ENCODE measurements at places on chromosomes 13 and 19.

GRCh38 chr13:75445717-75446499 is 36.1 kb downstream of the TBC1D4 start:
- no peak for DNase-seq

DNA sequence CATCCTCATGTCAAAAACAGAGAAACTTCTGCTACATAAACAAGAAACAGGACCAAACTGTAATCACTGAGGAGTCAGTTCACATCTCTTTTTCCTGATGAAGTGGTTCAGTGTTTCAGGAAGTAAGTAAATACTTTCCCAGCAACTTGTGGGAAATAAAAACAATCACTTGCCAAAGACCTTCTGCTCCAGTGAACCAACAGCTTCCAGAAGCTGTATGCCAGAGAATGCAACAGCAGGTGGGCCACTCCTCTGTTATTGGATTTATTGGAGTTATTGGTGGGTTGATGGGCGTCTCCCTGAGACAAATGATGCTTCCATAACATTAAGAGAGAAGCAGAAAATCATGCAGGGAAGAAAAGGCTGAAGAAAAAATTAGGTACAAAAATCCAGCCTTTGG is 9.9 kb downstream of the SLC6A16 start:
- DNase-seq: no peak

DNA sequence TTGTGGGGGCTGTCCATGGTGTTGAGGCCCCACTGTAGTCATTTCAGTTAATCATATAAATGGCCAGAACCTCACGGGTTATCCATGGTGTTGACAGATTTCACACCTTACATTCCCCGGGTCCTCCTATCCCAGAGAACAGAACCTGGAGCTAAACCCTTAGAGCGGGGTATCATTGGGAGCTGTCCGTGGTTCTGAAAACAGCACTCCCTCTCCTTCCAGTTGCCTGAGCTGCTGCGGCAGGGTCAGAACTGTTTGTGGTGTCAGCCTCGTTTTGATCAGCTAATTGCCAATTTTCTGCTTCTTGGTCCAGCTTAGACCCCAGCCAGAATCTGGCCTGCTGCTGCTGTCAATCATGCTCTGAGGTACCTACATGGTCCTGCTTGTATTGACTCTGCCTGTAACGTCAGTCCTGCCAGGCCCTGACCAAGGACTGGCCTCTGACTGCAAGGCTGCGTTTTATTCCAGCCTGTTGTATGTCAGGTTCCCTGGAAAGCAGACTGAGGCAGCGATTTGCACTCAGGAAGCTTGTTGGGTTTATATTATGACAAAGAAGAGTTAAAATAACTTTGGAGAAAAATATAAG is 55.8 kb upstream of the KCTD15 start:
- DNase-seq: no peak

DNA sequence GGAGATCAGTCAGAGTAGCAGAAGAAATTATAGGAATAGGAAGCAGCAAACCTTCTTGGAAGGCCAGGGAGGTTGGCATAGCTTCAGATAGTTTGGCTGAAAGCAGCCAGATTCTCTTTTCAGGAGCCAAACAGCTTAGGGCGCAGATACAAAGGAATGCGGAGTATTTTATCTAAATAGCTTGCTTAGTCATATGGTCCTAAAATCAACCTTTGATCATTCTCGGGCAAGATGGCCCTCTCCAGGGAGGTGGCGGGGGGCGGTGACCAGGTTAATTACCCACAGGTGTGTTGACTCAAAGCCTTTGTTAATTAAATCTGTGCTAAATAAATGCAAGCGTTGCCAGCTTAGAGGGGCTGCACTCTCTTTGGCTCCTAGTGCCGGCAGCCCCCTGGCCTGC is 12.5 kb upstream of the NCR1 start:
- DNase-seq: no peak

- no peak for DNase-seq
These were observed 134.3 kb upstream of the MYO16 start for GRCh38 chr13:108494991-108495645.

DNA sequence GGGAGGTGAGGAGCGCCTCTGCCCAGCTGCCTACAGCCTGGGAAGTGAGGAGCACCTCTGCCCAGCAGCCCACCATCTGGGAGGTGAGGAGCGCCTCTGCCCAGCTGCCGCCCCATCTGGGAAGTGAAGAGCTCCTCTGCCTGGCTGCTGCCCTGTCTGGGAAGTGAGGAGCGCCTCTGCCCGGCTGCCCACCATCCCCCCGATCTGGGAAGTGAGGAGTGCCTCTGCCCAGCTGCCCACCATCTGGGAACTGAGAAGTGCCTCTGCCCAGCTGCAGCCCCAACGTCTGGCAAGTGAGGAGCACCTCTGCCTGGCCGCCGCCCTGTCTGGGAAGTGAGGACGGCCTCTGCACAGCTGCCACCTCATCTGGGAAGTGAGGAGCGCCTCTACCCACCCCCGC is 64.3 kb downstream of the ZNF708 start:
- no peak for DNase-seq

DNA sequence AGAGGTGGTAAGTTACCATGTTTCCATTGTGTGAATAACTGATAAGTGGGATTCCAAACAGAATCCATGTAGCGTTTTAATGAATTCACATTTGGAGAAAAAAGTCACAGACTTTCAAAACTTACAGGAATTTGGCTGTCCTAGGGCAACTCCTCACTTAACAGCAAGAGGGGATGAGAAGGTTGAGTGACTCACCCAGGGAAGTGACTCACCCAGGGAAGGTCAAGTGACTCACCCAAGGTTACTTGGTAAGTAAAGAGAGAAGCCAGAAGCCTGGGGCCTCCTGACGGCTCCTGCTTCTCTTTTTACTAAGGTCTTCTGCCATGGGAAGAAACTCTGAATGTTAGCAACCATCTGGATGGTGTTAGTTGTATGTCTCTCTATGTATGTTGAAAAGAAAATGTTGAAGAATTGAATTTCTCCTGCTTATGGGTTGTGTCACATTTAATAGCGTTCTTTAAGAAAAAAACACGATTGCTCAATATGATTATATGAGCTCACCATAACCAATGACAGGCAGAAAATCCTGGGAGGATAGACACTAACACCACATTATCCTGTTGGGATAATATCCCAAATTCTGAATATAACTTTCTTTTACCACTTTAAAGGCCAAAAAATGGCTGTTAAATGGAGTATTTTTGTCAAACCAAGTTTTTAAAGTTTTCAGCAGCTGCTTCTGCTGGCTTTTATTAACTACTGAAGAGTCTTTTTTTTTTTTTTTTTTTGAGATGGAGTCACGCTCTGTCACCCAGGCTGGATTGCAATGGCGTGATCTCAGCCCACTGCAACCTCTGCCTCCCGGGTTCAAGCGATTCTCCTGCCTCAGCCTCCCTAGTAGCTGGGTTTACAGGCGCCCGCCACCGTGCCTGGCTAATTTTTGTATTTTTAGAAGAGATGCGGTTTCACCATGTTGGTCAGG is 195.6 kb downstream of the GGACT start:
- DNase-seq: peak; percentile 61

- no peak for DNase-seq
These were observed at the start of gene BEST2 for GRCh38 chr19:12751635-12752034. Gene BEST2 (plus strand): TSS chr19:12751791. CDS start chr19:12752593, 802 bp downstream.

- peak; percentile 81 for DNase-seq
These were observed 6.2 kb downstream of the MYO1F start for GRCh38 chr19:8571006-8571411.

DNA sequence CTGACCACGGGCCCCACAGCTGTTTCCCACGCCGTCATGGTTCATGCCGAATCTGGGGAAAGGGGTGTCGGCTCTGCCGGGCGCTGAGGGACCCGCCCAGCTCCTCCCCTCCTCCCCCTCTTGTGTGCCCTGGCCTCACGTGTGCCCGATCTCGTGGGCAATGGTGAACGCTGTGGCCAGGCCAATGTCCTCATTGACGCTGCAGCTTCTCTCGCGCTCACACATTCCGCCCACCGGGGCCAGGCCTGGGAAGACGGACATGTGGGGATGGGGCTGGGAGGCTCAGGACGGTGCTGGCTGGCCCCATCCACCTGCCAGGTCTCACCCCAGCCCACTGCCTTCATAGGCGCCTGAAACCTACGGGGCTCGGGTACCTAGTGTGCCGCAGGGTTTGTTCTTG is 14.3 kb downstream of the ADAMTS10 start:
- DNase-seq: no peak

DNA sequence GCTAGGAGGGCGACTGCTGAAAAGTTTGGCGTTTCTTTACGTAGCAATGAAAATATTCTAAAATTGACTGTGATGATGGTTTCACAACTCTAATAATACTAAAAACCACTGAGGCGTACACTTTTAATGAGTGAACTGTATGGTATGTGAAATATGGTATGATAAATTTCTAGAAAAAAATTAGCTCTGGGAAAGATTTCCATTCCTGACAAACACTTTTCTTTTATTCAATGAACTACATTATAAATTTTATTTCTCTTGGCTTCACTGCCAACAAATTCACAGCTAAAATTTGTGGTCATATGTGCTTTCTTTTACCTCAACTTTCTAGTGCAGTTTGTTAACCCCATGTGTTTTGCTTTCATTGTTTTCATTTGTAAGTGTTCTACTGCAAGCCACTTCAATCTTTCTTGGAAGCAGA is 11.1 kb downstream of the ZC3H13 start:
- DNase-seq: no peak

DNA sequence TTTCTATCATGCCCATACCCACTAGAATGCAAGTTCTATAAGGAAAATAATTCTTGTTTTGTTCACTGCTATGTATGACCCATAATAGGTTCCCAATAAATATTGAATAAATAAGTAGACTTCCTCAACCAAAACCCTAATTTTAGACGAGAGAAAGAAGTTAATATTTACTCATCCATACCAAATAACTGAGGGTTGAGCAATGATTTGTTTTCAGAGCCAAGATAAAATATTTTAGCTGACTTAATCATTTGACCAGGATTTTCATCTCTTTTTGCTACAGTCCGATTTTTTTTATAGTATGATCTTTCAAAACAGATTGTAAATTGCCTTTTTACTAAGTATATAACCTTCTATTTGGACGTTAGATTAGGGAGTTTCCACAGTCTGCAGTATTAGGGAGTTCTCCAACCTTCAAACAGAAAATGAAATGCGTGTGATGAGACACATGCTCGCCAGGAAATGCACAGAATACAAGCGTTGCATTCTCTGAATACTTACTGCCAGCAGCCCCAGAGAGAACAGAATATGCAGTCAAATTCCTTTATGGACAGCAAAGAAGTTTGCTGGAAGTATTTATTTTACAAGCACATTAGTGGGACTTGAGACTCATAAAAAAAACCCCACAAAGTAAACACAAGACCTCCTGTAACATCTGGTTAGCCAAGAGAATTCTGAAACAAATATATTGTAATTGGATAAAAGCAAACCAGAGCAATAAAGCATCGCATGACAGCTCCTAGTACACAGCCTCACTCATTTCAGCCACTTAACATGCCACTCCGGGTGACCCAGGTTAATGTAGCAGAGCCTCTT is 230.0 kb downstream of the MYO16 start:
- DNase-seq: no peak

GRCh38 chr13:109255141-109255856 is 531.1 kb downstream of the IRS2 start:
- no peak for DNase-seq

DNA sequence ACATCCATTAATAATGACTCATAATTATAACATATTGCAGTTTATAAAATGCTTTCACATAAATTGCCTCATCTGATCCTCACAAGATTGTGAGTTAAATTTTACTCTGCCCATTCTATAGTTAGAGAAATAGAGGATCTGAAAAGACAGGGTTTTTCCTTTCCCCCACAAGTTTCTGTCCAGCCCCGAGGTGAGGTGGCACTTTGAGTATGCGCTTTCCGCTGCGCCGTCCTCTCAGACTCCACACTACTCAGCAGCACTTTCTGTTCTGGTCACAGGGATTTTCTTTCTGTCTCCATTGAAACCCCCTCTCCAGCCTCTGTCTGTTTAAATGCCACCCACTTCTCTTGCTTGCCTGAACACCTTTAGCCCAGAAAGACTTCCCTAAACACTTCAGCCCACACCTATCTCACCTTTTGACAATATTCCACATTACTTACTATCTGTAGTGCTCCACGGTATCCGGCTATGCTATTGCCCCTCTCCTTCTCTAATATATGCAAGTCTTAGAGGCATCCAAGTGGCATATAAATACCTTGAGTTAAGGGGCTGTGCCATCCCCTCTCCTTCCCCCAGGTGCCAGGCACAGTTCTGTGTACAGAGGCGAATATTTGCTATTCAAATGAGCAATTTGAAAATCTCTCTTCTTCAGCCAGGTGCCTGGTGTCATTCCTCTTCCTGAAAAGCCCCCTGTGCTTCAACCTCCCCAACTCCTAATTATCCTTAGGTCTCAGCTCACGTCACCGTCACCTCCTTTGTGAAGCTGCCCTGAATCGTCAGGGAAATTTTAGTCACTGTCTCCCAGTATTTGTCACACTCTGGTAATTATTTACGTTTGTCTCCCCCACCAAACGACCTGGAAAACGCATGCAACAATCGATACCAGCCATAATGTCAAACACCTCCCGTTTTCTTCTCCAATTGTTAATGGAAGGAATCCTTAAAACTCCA is 268.7 kb downstream of the NHLRC3 start:
- no peak for DNase-seq

DNA sequence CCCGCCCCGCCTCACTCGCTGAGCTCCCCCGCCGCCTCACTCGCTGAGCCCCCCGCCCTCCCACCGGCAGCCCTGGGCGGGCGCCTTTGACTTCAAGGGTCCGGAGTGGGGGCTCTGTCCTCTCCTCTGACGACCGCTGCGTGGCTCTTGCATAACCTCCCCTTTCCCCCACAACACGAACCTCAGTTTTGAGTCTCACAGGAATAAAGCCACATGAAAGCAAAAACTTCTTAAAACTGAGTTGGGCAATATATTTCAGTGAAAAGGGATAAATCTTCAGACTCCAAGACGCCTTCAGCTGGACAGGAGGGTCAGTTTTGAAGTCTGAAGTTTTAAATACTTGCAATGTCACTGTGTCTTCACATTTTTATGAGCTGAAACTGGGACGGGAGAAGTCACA is 70.6 kb upstream of the C13orf46 start:
- DNase-seq: no peak

- DNase-seq: no peak
These were observed 102.7 kb upstream of the UQCRFS1 start for GRCh38 chr19:29315556-29316190.

GRCh38 chr13:95926231-95926630 is 127.0 kb downstream of the UGGT2 start:
- DNase-seq: no peak

- peak; percentile 27 for DNase-seq
These were observed 10.6 kb downstream of the REXO1 start for GRCh38 chr19:1837625-1838105.

DNA sequence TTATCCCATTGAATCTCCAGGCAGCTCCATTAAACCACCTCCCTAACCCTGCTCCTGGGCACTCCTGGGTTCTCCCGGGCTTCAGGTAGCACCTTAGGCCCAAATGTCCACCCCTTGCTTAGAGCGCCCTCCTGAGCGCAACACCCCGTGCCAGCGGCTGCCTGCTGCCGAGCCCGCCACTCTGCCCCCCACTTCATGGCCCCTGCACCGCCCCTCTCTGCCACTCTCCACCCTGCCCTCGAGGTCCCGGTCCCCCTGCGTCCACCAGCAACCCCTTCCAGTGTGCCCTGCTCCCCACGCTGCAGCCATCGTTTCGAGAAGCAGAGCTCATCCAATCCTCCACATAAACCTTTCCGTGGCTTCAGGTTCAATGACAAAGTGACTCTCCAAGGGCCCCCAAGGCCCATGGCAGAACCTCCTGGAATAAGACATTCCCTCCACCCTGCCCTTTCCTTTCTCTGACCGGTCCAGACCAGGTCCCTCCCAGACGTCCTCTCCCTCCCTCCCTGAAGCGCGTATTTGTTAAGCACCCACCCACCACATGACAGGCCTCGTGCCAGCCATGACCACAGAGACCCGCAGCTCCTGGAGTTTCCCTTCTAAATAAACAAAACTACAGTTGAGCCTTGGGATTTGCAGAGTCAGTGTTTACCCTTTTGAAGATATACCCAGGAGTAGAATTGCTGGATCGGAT is 66.6 kb downstream of the ARHGEF18 start:
- no peak for DNase-seq

Measured in CD4-positive, alpha-beta T cell treated with Interleukin-4 for 4 hours (primary cell).